T-cell (primary cell): ENCODE measurements at places on chromosomes 6 and 20.

DNA sequence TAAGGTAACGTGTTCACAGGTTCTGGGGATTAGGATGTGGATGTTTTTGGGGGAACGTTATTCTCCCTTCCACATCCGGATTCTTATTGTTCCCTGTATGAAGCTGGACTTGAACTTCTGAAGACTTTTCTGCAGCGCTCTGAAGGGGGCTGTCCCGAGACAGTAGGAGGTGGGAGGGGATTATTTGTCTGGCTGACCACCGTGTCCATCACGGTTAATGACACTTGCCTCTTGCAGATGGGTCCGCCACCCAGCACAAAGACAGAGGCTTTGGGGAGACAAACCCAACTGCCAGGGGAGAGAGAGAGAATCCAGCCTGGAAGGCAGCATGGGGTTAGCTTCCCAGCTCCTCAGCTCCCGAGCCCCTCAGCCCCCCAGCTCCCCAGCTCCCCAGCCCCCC is 16.7 kb downstream of the ZDHHC14 start:
- DNase-seq: no peak

DNA sequence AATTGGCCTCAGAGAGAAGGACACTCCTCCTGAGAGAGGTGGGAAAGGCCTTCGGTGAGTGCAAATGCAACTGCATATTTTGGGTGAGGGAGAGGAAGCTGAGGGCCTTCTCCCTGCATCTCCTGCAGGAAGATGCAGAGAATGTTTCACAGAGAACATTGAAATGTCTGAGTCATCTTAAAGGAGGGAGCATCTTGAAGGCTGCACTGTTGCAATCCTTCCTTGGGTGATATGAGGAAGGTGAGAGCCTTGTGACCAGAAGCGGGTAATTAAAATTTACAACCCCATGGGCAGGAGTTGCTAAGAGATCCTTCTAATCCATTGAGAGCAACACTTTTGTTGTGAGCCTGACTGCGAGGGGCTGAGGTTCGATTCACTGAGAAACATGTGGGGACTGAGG is 375.7 kb upstream of the MARCKS start:
- DNase-seq: no peak

DNA sequence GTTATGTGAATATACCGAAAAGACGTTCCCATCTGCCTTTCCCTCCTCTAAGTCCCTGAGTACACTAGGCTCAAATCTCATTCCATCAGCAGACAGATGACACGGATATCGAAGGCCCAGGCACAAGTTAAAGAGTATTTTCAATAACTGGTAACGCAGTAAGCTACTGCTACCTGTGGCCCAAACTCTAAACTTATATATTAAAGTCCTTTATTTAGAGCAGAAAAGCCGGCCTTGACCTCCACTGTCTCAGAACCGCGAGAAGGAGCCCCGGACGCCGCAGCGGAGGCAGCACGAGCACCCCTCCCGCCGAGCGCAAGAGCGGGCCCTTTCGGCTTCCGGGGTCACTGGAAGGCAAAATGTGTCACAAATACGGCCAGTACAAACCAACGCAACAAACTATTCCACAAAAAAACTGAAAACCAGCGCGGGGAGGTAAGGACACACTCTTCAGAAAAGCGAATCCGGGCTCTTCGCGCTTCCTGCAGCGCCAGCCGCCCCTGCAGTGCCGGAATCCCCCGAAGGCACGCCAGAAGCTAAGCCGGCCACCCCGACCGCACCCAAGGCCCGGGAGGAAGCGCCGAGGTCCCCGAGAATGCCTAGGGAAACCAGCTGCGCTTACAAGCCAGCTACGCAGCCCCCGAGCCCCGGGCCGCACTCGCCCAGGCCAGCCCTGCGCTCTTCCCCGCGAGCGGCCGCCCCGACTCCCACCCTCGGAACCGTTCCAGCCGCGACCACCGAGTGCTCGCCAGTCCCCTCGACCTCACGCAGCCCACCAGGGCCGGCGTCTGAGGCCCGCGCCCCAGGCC is 681 bp downstream of the DIDO1 start:
- peak; percentile 52 for DNase-seq

DNA sequence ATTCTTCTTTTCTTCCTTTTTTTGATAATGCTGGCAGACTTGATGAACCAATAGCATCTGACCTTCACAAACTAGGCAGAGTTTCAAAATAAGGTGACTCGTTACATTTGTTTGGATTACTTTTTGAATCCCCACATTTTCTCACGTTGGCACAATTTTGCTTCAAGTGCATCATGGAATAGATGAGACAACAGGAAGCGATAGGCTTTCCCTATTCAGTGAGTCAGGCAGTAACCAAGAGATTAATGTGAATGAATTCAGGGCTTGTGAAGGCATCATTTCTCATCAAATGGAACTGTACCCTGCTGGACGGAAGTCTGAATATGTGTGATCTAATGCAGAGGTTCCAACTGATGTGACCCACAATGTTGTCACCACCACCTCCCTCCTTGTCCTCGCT is 10.7 kb downstream of the RFPL4B start:
- DNase-seq: no peak

- peak; percentile 67 for DNase-seq
Measured at GRCh38 chr6:41937861-41938574, 3.6 kb downstream of the CCND3 start.

DNA sequence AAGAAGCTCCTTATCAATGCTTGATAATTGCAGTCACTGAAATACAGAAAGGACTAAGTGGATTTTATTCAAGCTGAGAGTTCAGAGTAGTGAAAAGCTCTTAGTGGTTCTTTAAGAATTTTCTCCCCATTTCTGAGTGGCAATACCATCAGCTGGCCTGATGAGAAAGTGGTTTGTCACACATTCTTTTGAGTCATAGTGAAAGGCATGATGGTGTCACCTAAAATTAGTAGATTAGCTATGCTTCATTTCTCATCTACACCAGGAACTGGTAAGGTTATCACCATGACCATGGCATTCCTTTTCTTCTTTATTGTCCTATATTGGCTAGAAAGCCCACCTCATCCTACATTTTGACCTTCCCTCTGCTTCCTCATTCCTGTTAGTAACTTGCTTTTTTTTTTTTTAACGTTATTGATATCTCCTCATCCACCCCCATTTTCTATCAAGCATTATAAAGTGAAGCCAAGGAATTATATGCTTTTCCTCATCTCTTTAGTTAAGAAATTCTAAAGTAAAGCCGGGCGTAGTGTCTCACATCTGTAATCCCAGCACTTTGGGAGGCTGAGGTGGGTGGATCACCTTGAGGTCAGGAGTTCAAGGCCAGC is 67.4 kb upstream of the LOC128125822 start:
- no peak for DNase-seq

GRCh38 chr6:42390228-42390934 is 61.3 kb downstream of the TRERF1 start:
- DNase-seq: peak; percentile 61

DNA sequence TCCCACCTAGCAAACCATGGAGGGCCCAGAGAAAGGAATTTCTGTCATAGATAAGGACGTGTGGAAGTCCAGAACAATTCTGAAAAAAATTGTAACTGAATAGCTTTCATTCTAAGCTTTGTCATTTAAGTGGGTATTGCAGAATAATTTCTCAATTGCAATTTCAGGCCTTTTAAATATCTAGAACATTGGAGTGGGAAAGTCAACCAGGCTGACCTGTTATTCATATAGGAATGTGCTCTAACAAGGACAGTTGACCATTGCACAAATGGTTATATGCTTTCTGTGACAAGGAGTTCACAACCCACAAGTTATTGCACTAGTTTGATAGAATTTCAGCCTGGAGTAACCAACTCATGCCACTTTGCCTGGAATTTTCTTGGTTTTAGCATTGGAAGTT is 53.4 kb upstream of the OLIG3 start:
- DNase-seq: no peak

- DNase-seq: no peak
Measured at GRCh38 chr6:148497257-148497656, 154.6 kb downstream of the SASH1 start.

DNA sequence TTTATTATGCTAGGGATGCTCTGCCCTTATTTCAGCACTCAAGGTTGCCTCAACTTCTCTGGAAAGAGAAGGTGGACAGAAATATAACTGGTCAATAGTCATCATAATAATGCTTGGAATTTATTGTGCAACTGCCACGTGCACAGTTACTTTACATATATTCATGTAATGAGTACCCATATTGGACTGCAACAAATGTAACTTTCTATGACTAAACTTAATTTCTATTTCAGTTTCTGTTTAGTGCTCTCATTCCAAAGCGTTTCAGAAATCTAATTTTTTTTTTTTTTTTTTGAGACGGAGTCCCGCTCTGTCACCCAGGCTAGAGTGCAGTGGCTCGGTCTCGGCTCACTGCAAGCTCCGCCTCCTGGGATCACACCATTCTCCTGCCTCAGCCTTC is 28.3 kb upstream of the CD83 start:
- no peak for DNase-seq

DNA sequence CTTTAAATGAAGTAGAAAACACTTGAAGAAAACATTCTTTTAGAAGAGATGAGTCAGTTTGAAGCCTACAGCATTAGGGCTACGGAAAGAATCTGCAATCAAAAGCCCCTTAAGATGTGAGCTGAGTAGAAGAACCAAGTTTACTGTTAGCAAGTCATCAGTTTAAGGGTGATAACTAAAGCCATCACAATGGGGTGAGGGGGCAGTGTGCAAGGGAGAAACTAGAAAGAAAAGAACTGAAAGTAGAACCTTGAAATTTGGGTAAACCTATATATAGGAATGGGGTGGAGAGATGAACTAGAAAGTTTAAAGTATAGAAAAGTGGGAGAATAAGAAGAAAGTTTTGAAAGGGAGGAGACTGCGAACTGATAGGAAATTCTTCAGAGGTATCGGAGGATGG is 212.9 kb downstream of the COL19A1 start:
- no peak for DNase-seq

DNA sequence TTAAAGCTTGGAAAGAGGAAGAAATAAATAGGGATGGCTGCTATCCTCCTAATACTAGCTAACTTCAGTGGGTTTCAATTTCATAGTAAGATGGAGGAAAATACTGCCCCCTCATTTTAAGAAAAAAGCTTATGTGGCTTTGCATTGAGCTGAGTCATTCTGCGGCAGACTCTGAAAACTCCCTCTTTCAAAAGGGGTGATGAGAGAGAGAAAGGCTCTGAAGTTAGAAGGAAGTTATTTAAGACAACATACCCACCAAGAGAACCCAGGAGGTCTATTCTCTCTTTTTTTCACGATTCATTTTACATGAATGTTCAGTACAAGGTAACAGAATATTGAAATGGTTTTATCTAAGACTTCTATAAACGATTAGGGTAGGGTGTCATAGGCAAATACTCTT is 4.5 kb downstream of the PRDM13 start:
- no peak for DNase-seq

- DNase-seq: peak; percentile 80
Measured at GRCh38 chr20:51404297-51405060, 138.0 kb downstream of the NFATC2 start.

DNA sequence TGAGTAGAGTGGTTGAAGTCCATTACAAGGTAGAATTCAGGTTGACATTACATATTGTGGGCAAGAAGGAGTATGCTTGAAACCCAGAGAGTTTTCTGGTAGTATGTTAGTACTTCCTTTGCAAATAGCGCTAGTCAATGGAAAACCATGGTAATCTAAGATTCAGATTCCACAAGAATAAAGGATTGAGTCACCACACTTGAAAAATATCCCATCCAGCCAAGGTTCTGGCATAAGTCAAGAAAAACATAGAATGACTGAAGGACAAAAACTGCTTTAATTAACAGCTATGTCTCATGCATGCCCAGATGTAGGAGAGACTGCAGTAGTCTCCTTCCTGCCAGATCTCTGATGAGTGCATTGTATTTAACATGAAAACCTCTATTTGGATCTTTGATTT is 469.8 kb downstream of the BMP2 start:
- no peak for DNase-seq

GRCh38 chr20:53434662-53435061 is 159.0 kb downstream of the ZNF217 start:
- DNase-seq: no peak

DNA sequence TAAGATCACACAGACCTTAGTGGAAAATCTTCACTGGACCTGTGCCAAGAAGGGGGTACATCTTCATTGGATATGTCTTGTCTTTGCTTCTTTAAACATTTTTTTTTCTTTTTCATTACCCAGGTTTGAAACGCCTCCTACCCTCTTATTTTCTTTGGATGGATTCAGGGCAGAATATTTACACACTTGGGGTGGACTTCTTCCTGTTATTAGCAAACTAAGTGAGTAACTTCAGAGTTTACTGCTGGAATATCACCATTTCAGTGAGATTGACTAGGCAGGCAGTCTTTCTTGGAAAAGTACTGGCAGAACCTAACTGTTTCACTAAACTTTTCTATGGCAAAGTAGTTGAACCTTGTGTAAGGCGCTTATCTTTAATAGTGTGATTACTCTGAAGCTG is 47.0 kb downstream of the ENPP1 start:
- no peak for DNase-seq

- no peak for DNase-seq
Measured at GRCh38 chr20:55070001-55070400, 594.6 kb downstream of the DOK5 start.

DNA sequence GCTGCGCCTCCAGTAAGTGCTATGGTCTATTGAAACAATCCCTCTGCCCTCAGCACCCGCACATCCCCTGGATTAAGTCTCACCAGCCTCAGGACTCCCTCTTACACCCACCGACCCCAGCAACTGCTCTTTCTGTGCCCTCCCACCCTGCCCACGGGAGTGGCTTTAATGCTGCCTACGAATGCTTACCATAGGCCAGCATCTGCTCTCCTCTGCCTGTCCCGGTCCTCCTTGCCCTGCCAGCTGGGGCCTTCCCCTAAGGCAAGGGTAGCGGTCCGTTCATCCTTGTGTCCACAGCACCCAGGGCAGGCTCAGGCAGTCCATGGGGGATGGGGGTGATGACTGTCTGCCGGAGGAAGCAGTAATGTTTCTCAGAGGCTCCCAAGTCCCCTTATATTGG is 4.1 kb downstream of the EBF4 start:
- no peak for DNase-seq

DNA sequence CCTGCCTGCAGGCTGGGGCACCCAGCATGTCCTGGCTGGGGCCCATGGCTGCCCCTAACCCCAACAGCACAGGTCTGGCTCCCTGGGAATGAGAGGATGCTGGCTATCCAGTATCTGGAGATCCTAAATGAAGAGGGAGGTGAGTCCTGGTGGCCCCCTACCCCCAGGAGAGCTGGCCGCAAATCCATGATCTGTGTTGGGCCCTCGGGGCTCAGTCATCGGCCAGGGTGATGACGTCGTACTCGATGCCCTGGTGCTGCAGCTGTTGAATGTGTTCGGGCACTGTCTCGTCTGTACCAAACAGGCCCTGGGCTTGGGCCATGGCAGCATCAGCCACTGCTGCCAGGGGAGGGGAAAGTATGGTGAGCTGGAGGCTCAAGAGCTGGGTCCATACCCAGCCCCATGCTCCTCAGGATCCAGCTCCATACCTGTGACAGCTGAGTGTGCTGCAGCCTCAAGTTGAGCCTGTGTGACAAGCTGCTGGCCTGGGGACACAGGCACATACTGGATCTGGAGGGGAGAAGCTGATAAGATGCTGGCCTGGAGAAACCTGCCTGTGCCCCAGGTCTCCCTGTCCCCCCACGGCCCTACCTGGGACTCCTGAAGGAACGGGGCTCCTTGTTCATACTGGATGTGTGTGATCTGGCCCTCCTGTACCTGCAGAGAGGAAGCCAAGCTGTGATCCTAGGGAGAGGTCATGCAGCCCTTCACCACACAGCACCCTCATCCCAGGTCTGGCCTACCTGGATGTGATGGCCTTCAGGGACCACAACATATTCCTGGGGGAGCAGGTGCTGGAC is 14.5 kb downstream of the PCIF1 start:
- DNase-seq: no peak
